ENCODE measurements at places on chromosomes 6 and 20.

GRCh38 chr6:33856655-33857054, 52.9 kb upstream of the MLN start:
- no peak for DNase-seq

DNA sequence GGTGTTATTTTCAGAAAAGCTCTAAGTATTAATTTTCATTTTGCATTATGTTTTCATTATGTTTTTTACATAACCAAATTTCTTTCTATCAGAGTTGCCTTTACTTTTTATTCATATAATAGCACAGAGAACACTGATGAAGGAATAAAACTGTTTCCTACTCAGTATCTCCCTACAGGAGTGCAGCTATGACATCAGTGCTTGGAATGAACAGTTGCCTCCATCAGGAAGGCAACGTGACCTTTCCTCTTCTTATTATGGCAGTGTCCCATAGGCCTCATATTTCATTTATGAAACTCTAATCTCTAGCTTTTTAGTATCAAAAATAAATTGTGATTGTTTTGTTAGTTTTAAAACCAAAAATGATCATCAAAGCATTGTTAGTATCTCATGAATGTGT, 712.8 kb downstream of the CD109 start:
- no peak for DNase-seq

GRCh38 chr20:23515250-23515939, 24.5 kb downstream of the CST8 start:
- DNase-seq, result no peak

DNA sequence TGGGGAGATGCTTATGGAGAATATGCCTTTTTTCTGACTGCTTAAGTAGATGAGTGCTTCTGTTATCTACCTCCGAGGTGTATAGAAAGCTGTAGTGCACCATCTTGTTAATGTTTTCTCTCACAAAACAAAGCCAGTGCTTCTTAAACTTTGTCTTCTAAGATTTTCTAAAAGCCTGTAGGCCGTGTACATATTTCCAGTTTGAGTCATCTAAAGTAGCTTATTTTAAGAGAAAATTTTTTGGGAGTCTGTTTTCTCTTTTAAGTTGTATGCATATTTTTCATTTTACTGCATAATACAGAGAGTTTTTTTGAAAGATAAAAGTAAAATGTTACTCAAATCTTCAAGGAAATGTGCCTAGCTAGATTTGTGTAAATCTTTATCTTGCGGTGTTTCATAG, 151.7 kb downstream of the GRIK2 start:
- no peak for DNase-seq

- DNase-seq, result no peak
Observed at GRCh38 chr6:126718600-126719327, 378.8 kb downstream of the CENPW start.

DNA sequence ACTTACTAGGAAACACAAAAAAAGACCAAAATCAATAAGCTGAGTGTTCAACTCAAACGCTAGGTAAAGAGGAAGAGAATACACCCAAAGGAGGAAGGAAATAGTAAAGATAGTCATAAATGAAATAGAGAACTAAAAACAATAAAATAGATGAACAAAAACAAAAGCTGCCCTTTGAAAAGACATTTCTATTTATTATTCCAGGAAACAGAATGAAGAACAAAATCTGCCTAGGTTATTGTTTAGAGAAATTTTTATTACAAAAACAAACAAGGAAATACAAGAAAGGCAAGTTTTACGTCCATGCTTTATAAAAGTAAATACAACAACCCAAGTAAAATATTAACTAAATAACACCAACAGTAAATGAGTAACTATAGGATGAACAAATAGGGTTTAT, 20.1 kb downstream of the HLA-DMB start:
- no peak for DNase-seq

- no peak for DNase-seq
Observed at GRCh38 chr6:72855471-72855870, 233.6 kb downstream of the KCNQ5 start.

- no peak for DNase-seq
Observed at GRCh38 chr20:21272279-21272678, 30.9 kb upstream of the XRN2 start.

Data from left ventricle myocardium inferior (tissue), 1 donor.